ENCODE measurements at places on chromosomes 1 and 21. TPM values are rescaled to one million over a fixed set of nuclear protein-coding genes. Genes with fewer than 3 reads are reported as not detected.

GJA4 gene
- 7.9 TPM for polyA plus RNA-seq

MMEL1 gene
- 0.42 TPM for polyA plus RNA-seq

KCNQ4 gene
- 0.20 TPM for polyA plus RNA-seq

PROK1 gene
- polyA plus RNA-seq, result 0.03 TPM

LIPI gene
- polyA plus RNA-seq, result not detected

HRNR gene
- not detected for polyA plus RNA-seq

REN gene
- not detected for polyA plus RNA-seq

RORC gene
- polyA plus RNA-seq, result 15.4 TPM

SH3GLB1 gene
- polyA plus RNA-seq, result 25.2 TPM

FAM72C gene
- 0.13 TPM for polyA plus RNA-seq

AGMAT gene
- 48.0 TPM for polyA plus RNA-seq

MAP3K21 gene
- 1.6 TPM for polyA plus RNA-seq

ERICH3 gene
- polyA plus RNA-seq, result 0.04 TPM

AGT gene
- polyA plus RNA-seq, result 2,582 TPM

ADAM30 gene
- not detected for polyA plus RNA-seq

Data from liver (tissue), 10 donors.